CD4-positive, alpha-beta T cell treated with Interleukin-17A for 1 hour (primary cell): ENCODE measurements at places on chromosomes 1 and 21.

GRCh38 chr1:91091812-91092211, 70.0 kb upstream of the ZNF644 start:
- DNase-seq: no peak

DNA sequence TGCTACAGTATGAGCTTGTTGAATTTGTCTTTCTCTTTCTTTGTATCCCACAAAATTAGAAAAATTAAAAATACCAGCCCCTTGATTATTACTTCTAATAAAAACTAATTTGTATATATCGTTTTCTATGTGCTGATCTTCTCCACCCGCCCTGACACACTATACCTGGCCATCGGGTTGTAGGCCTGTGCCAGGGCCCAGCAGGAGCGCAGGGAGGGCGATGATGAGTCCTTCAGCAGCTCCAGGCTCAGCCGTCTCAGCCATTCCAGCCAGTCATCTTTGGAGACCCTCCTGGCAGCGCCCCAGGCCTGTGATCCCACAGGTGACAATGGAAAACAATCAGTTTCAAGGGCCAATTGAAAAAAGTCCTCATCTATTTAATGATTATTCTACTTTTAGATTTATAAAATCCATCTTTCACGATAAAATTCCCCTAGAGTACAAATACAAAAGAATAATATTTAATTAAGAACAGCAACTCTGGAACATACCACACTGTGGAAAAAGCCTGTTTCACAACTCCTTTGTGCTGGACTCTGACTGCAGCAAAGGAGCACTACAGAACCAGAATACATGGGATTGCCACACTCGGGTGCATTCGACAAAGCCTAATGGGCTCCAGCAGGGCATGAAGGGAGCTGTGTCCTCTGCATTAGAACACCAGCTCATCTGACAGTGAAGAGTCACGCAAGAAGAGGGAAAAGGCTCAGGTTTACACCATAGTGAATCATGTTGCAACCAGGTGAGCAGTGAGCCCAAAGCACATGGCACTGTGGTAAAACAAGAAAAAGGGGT, 15.4 kb downstream of the ANGPTL7 start:
- DNase-seq: no peak

DNA sequence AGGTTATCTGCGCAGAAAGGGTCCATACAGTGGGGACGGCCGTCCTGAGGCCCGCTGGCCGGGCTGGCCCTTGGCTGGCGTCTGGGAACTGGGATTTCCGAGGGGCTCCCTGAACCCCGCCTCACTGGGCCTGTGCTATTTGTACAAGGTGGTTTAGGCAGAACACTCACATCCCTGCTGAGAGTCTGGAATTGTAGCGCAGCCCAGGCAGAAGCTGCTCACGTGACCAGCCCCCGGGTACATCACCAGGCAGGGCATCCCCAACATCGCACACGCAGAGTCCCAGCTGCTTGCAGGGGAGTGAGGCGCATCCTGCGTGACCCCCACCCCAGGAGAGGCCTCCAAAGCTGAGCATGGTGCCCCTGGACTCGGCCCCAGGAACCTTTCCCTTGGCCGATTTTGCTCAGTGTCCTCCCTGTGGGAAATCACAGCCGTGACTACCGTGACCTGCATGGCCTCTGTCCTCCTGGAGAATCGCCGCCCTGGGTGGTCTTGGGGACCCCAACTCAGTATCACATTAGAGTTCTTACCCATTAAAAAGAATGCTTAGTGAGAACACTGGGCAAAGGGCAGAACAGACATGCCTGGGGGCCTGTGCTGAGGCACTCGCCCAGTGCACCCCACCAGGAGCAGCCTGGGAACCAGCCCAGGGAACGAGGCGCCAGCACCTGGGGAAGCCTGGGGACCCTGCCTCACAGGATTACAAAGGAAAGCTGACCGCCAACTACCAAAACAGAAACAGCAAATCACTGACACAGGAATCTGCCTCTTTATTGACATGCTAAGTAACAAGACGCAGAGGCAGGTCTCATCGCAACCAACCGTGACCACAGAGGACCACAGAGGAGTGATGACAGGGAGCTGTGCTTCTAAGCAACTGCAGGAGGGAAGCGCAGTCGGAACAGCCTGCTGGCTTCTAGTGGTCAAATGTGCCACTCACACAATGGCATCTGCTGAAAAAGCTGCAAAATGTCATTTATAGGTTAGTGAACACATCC, 33.5 kb downstream of the UBE2G2 start:
- no peak for DNase-seq

DNA sequence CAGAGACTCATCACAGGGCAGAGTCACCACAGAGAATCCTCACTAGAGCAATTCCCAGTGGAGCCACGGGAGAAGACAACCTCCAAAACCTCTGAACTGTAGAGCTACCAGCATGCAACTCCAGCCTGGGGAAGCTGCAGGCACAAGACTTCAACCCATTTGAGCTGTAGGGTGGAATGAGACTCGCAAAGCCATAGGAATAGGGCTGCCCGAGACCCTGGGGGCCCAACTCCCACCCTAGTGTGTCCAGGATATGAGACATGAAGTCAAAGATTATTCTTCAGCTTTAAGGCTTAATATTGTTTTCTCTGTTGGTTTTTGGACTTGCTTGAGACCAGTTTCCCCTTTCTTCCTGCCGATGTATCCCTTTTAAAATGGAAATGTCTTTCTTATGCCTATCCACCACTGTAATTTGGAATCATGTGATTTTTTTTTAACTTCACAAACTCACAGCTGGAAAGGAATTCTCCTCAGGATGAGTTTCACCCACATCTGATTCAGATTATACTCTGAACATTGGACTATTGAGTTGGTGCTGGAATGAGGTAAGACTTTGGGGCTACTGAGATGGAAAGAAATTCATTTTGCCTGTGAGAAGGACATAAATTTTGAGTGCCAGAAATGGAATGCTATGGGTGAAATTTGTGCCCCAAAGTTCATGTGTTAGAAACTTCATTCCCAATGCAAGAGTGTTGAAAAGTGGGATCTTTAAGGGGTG, 59.6 kb upstream of the ST6GALNAC5 start:
- DNase-seq: no peak

GRCh38 chr1:180228648-180229482, 1.2 kb upstream of the LHX4 start:
- peak; percentile 3 for DNase-seq

DNA sequence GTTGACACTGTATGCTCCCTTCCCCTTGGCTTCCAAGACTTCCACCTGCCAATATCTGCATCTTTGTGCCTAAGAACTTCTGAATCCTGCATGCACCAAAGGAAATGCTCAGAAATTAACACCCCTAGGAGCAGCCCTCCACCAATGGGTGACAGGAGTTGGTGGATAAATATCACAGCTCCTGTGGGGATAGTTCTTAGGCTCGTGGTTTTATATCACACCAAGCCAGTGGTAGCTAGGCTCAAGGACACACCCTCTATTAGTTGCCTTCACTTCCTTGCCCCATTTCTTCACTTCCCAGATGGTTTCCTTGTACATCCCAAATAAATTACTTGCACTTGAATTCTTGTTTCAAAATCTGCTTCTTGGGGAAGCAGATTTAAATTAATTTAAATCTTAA, 16.9 kb upstream of the CDC14A start:
- no peak for DNase-seq

DNA sequence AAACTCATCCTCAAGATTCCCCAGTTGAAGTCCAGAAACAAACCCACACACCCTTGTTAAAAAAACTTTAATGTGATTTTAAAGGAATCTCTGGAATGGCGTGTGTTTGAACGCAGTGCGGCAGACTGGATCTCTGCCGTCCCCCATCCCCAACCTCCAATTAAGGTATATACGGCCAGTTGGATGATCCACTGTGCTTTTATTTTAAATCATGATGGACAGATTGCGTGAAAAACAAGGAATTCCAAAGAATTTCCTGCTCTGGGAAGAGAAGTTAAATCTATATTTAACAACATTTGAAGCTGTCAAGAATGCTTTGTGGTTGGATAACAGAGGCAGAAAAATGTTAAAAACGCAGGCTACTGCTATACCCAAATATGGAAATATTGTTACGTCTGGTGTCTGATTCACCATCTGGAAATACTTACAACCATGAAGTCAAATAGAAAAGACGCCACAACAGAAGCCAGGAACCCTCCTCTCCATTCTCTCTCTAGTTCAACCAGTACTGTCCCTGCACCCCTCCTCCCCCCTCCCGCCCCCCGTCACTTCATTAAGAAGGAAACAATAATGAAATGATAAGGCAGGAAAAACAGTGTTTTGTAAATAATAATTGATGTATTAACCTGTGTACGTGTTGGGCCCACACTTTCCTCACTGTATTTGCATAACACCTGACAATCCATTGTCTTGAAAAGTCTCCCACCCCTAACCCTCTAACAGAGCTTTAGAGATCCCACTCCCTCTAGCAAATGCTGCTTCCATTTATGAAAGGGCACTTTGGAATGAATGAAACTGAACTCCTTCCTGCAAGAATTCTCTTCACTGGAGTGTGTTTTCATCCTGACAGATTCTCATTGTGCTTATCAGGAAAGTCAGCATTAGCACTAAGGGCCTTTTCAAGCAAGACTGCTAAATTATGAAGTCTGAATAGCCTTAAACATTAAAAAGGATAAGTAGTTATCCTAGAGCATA, 2.0 kb upstream of the CCN1 start:
- no peak for DNase-seq
